NCI-H187 treated with DMSO at 0.1 percent for 48 hours (cell line): ENCODE measurements at places on chromosomes 4 and X.

DNA sequence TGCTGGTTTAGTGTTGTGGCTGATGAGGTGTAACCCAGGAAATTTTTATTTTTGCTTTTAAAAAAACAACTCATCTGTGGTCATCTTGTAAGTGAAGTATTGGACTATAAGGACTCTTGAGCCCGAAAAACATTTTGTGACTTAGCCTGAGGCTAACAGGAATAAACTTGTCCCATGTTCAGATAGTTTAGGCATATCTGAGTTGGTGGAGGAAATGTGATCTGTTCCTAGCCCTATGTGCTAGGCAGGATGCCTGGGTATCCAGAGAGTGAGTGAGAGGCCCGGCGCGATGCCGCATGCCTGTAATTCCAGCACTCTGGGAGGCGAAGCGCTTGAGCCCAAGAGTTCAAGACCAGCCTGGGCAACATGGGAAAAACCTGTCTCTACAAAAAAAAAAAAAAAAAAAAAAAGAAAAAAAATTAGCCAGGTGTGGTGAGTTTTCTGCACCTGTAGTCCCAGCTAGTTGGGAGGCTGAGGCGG, 3.7 kb downstream of the SMS start:
- DNase-seq: no peak

- DNase-seq: no peak
Measured at GRCh38 chr4:165784672-165785071, 88.4 kb upstream of the TLL1 start.

- DNase-seq: no peak
Measured at GRCh38 chrX:120244395-120244734, 6.2 kb upstream of the ZBTB33 start.

- DNase-seq: peak; percentile 57
Measured at GRCh38 chr4:15882675-15883086, 55.9 kb downstream of the FGFBP1 start.

GRCh38 chr4:159150396-159150795, 47.5 kb downstream of the RAPGEF2 start:
- DNase-seq: no peak

- DNase-seq: no peak
Measured at GRCh38 chr4:125390126-125390525, 75.4 kb downstream of the FAT4 start.

GRCh38 chr4:4417886-4418285, 31.0 kb downstream of the NSG1 start:
- no peak for DNase-seq

- no peak for DNase-seq
Measured at GRCh38 chrX:111123125-111123524, 27.1 kb downstream of the PAK3 start.

GRCh38 chrX:133249266-133250058, 31.3 kb upstream of the TFDP3 start:
- DNase-seq: no peak

GRCh38 chrX:22300130-22300529, 27.4 kb downstream of the CBLL2 start:
- peak; percentile 42 for DNase-seq

- no peak for DNase-seq
Measured at GRCh38 chrX:20350596-20350995, 83.9 kb upstream of the RPS6KA3 start.

GRCh38 chr4:157128395-157128794, 52.4 kb downstream of the GLRB start:
- no peak for DNase-seq

GRCh38 chr4:139625093-139625455, 40.5 kb upstream of the MGST2 start:
- no peak for DNase-seq

- DNase-seq: no peak
Measured at GRCh38 chrX:38327775-38328081, 419 bp upstream of the RPGR start.

DNA sequence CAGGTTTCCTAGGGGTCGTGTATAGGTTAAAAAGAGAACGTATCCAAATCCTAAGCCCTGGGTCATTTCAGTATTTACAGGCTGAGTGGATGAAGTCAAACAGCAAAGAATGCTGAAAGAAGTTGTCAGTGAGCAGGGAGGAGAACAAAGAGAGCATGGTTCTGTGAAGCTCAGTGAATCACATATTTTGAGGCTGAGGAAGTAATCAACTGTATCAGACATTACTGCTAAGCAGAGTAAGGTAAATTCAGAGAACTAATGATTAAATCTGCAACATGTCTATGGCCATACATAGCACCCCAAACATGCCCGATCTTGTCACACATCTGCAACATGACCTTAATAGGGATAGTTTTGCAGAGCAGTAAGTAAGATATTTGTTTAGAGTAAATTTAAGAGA, 1130.3 kb downstream of the RAPGEF2 start:
- no peak for DNase-seq

DNA sequence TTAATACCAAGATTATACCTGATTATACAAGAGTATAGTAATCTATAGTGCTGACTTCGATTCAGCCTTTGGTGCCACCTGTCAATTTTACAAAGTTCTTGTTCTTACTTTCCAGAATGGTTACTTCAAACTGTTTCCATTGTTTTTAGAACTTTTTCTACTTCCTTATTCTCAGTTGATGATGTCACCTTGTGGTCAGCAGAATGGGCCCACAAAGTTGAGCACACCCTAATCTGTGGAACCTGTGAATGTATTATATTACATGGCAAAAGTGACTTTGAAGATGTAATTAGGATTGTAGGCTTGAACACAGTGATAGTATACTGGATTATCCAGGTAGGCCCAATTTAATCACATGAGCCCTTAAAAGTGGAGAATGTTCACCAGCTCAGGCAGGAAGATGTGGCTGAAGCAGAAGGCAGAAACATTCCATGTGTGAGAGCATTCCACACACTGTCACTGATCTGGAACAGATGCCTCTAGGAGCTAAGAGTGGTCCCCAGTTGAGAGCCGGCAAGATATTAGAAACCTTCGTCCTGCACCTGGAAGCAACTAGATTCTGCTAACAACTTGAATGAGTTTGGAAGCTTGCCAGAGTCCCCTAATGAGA, 6.3 kb upstream of the SGMS2 start:
- no peak for DNase-seq

- DNase-seq: no peak
Measured at GRCh38 chrX:154380153-154380552, 1.1 kb downstream of the EMD start.

- DNase-seq: no peak
Measured at GRCh38 chrX:16629909-16630308, 20.0 kb upstream of the S100G start.

DNA sequence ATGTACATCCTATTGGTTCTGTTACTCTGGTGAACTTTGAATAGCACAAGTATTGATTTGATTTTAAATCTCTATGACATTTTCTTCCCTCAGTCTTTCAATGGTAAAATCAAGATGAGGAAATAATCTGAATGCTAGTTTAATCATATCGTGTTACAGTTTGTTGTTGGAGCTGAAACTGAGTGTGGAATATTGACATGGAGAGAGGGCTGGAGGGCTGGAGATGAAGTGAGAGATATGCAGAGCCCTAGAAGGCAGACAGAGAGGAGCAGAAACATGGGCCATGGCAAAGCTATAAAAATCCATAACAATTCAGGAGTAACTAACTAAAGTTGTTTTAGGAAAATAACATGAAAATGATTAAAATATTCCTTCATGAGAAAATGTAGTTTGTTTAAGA, 141.1 kb downstream of the BANK1 start:
- no peak for DNase-seq

- DNase-seq: no peak
Measured at GRCh38 chrX:54230435-54231148, 47.5 kb upstream of the FAM120C start.

- no peak for DNase-seq
Measured at GRCh38 chrX:47327902-47328301, 42.5 kb upstream of the ZNF157 start.

GRCh38 chr4:174334628-174335027, 50.9 kb downstream of the CEP44 start:
- no peak for DNase-seq

DNA sequence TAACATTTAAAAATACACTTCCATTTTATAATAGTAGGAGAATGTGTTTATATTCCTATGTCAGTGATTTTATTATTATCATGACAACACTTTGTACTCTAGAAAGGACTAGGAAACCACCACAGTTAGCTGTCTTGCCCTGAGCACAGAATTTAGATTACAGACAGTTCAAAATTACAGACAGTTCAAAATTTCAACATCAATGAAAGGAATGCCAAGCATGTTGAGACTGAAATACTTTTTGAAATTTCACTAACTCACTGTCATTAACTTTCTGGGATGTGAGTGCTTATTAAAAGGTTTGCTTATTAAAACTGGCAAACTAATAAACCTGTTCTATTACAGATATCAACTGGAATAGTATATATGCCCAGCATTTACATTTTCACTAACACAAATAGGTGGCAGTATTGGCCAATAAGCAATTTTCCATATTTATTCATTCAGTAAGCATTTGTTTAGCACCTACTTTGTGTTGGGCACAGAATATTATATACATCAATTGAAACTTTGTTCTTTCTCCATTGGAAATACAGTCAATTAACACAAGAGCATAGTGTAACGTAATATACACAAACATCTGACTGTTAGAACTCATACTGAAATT, 179.4 kb downstream of the FBXW7 start:
- DNase-seq: no peak

DNA sequence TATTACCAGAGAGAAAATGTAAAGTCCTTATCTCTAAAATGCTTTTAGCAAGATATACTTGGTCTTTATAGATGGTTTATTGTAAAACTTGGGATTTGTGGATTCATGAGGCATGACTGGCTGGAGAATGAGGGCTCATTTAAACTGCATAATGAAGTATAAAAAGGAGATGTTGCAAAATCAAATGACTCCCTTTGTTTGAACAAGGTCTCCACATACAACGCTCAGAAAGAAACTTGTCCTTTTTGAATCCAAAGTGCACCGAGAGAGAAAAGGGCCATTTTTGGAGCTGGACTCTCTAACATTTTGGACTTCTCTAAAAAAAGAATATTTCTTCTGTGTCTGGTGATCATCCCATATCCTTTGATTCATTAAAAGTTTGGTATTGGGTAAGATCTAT, 7.7 kb upstream of the EIF1AX start:
- DNase-seq: no peak

DNA sequence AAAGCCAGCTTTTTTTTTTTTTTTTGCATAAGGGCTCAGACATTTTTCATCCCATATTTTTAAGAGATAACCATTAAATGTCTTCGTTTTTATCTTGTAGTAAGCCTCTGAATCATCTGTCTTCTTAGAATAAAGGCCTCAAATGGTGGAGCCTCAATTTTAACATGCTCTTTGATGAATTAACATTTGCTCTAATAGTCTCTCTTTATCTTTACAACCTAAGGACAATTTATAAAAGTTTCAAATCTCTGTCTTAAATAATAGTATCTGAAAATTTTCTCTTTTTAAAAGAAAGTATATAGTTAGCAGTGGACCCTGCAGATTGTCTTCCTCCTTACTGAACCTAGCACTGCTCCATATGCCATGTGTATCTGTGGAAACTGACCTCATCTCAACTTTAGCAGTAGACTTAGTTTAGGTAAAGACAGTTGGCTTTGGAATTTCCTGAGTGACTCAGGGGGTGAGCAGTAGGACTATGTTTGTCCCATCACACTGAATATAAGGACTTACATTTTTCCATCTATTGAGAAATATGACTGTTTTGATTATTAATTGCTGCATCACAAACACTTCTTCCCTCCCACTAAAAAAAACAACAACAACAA, 1658.0 kb downstream of the STIM2 start:
- DNase-seq: no peak

- DNase-seq: no peak
Measured at GRCh38 chrX:41110801-41111625, 25.8 kb downstream of the USP9X start.

GRCh38 chrX:118205421-118206395, 89.1 kb upstream of the KLHL13 start:
- no peak for DNase-seq

DNA sequence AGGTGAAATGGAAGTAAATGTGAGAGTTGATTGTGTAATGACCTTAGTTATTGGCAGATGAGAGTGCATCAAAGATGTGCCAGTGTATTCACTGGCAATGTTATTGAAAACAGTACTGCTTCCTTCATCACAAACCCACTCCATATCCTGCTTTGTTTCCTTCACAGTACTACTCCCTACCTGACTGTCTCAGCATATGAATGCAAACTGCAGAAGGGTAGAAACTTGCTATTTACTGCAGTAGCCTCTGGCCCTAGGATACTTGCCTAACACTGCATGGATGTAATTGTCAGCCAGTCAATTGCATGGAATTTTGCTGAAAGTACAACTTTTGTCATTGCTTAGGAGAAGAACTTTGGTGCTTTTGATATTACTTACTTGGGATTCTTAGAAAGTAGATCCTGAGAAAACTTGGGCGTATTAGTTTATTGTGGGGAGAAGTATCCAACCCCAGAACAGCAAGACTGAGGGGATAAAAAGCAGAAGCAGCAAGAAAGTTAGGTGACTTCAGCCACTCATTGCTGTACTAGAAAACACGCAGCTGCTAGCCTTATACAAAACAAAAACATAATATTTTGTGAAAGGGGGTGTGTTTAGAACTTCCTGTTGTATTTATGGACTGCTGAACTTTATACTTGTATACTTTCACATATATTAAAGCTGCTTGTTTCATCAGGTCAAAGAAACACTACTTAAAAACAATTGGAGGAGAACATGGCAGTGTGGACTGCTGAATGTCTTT, 219.0 kb downstream of the CCNG2 start:
- DNase-seq: no peak

- DNase-seq: no peak
Measured at GRCh38 chr4:113825272-113825671, 63.7 kb upstream of the CAMK2D start.

DNA sequence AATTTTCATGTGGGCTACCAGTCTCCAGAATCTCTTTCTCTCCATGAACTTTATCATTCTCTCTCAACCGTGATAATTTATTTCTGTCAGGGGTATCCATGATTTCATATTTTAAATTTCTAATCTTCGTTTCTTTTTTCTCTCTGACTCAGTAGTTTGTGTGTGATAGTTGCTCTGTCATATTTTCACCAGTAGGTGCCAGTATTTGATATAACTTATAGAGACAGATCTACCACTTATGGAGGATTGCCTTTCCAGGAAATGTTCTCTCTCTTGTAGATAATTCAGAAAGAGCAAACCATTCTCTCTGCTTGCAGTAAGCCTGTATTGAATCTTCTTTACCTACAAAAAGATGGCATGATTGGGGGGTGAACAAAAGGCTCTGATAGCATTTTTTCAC, 79.3 kb upstream of the DYNLT3 start:
- DNase-seq: no peak

DNA sequence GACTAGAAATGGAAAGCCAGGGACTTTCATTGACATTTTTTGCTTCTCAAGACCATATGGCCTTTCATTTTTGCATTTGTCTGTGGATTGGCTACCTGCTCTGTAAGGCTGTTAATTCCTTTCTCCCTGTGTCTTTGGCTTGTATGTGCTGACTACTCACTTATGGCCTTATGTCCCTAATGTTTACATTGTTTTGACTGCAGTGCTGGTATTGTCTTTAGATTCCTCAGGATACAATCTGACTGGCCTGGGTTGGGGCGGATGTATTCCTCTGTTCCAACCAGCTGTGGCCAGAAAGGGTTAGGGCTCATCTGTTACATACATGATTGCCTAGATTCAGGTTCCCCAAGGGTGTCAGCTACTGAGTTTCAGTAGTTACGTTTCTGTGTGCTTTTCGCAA, 108.1 kb downstream of the RAPGEF2 start:
- no peak for DNase-seq

GRCh38 chrX:83469551-83469950, 38.5 kb upstream of the POU3F4 start:
- no peak for DNase-seq

- no peak for DNase-seq
Measured at GRCh38 chrX:26442340-26442739, 226.4 kb downstream of the MAGEB5 start.
